ENCODE measurements at places on chromosomes 3 and 15.
A peak's percentile ranks its signal among the peaks of the same experiment; 100 is the strongest.

GRCh38 chr3:171293142-171293782 is 166.9 kb downstream of the TNIK start:
- no peak for DNase-seq

- no peak for DNase-seq
These were observed 2.6 kb downstream of the ATP8B4 start for GRCh38 chr15:50116477-50116876.

DNA sequence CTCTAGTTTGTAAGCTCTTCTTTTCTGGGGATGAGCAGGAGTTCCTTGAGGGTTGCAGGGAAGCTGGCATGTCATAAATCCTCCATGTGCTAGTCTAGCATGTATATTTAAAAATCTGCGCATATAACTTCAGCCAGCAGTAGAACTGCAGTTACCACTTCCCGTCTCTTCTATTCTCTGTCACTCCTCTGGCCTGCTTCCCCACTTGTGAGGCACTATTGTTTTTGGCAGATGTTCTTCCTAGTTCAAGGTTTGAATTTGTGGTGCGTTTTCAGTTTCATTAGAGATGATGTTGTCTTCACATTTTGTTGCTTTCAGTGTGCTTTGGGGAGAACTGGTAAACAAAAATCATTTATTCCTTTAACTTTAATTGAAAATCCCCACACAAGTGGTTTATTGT is 169.1 kb upstream of the ZPLD1 start:
- DNase-seq, result no peak

- no peak for DNase-seq
These were observed 71.2 kb downstream of the ITGA11 start for GRCh38 chr15:68360721-68361120.

- no peak for DNase-seq
These were observed at the start of gene CDCP1 for GRCh38 chr3:45145681-45146614. Gene CDCP1 (minus strand): TSS chr3:45146378. CDS start chr3:45146287, 91 bp downstream.

DNA sequence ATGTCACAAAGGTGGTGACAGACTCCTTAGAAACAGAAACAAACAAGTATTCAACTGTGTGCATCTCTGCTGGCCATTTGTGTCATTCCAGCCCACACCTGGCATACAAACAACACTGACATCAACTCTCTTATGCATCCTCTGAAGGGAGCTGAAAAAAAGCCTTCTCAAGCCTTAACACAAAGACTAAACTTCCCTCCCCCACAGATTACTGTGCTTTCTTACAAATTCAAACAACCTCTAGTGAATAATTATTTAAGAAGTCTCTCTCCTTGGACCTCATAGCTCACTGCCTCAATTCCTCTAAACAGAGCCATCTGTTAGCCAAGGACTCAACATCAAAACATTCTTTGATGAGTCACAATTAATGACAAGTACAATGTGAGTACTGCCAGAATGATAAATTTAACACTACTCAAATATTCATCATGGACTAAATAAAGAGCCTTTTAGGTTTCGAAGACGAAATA is 132.1 kb downstream of the WDR76 start:
- DNase-seq, result no peak

GRCh38 chr3:138270245-138270644 is 59.4 kb downstream of the NME9 start:
- DNase-seq, result no peak

DNA sequence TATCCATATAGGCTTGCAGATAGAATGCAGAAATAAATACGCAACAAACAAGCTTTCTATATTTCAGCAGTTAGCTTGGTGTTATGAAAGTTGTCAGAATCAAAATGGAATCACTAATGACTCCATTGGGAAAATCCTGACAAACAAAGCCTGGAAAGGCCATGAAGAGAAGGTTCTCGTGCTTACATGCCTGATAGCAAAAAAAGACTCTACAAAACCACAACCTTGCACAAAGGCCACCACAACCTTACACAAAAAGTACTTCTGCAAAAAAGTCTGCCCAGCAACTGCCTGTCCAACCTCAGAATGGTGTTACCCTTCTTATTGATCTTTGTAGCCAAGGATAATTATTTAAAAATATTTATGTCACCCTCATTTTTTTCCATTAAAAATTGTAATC is 14.4 kb upstream of the PLSCR1 start:
- no peak for DNase-seq

GRCh38 chr3:140500473-140500872 is 177.4 kb upstream of the TRIM42 start:
- DNase-seq, result no peak

GRCh38 chr15:90799639-90800170 is 68.7 kb upstream of the FURIN start:
- DNase-seq, result no peak

- peak; percentile 32 for DNase-seq
These were observed 38.0 kb downstream of the RAB7A start for GRCh38 chr3:128763967-128764366.

DNA sequence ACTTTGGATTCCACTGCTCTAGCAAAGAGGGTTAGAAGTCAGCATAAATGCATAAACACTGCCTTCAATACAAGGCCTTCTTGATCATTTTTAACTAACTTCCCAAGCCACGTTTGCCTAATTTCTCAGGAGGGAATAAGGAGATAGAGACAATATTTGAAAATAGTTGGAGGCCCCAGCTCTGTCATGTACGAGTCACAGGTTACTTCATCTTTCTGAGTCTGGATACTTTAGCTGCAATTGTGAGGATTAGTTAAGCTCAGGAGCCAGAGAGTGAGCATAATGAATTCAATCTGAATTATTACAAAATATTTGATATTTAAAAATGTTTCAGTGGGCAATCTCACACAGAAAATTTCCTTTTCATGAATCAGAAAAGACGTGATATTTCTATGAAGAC is 298.9 kb downstream of the SHOX2 start:
- no peak for DNase-seq

DNA sequence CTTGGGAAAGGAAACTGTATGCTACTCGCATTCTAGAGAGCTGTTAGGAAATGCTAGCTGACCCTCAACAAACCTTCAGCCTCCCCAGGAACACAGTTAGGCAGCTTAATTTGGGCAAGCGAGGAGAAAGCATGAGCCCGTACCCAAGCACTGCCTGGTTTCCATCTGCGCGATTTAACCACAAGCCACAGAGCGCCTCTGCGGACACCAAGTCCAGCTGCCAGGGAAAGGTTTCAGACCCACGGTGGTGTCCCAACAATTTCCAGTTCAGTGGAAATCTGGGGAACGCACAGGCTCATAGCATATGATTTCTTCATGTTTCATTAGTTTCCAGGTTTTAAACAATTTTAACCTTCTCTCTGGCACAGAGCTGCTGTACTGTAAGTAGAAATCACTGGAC is 617.6 kb downstream of the FHIT start:
- DNase-seq, result no peak

DNA sequence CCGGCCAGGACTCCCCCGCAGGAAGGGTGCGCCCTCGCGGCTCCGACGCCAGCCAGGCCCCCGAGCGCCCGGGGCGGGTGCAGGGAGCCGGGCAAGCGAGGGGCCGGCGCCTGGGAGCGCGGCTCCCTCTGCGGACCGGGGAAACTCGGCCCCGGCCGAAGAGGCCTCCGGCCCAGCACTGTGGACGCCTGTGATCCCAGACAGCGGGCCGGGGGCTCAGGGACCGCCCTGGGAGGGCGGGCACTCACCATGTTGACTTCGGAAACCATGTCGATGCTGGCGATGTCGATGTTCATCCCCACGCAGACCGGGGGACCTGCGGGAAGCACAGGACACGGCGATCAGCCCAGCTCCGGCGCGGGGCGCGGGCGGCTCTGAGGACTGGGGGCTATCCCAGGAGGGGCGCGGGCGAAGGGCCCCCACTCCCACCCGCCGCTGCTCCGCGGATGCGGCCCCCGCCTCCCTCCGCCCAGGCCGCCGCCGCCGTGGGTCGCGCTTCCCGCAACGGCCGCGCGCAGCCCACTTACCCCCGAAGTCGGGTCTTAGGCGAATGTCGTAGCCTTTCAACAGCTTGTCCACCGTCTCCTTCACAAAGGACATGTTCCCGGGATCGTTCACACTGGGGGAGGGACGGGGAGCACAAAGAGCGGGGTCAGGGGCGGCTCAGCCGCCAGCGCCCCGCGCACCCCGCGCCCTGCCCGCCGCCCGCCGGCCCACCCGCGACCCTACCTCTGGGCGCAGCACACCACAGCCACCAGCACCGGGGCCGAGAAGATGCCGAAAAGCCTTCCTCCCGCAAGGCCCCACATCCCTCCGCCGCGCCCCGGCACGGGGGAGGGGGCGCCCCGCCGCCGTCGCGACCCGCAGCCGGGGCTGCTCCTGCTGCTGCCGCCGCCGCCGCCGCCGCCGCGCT is at the start of gene GABRB3:
Gene GABRB3 (minus strand): TSS at position 913 of the 913 bp plus-strand sequence.
- DNase-seq, result no peak

- DNase-seq, result no peak
These were observed 12.9 kb downstream of the ISL2 start for GRCh38 chr15:76349301-76350070.

- DNase-seq, result no peak
These were observed 27.6 kb upstream of the UBE2E2 start for GRCh38 chr3:23175341-23176083.

DNA sequence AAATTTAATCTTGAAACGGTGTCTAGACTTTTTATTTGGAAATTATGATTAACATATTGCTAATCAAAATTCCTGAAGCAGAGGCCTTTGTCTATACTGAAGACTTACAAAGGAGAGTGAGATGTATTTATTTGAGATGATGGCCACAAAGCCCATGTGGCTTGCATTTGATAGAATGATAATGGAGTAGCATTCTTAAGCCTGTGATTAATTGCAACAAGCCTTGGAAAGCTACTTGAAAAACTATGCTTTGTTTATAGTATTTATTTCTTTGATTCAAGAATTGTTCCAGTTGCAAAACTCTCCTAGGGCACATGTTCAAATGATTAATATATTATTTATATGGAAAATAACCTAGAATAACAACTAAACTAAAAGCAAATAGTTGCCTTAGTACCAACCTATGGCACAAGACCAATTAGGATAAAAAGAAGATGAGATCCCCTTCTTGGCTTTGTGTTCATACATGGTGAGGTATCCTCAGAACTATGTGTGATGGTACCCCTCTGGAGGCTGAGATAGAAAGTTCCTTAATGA is 244.1 kb upstream of the TBL1XR1 start:
- no peak for DNase-seq

DNA sequence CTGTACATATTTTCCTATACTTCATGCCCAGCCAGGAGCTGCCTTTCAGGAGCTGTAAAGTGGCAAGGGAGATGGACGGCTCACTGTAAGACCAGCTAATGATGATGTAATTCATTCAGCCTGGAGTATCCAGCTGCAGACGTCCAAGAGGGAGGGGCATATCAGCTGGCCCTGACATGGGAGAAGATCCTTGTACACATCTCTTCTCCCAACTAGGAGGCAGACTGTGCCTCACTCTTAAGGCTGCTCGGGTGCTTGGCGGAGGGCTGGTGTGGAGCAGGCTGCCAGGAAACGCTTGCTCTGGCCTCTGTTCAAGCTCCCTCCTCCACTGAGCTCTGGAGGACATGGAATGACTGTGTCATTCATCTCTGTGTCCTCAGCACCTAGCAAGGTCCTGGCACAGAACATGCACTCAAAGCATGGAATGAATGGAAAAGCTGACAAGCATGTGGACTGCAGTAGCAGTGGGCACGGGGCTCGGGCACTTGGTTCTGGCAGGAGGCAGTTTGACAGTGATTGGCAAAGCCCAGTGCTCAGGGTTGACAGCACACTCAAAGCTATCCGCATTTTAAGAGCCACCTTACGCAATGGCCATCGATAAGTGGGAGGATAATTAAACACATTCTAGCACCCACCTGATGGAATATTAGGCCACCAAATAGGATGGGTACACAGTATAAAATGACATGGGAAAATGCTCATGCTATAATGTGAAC is 72.4 kb downstream of the TBC1D2B start:
- no peak for DNase-seq

GRCh38 chr3:135513106-135514059 is 452.1 kb upstream of the PPP2R3A start:
- DNase-seq, result no peak

- no peak for DNase-seq
These were observed 1.7 kb downstream of the GLYCTK start for GRCh38 chr3:52289338-52289746.

DNA sequence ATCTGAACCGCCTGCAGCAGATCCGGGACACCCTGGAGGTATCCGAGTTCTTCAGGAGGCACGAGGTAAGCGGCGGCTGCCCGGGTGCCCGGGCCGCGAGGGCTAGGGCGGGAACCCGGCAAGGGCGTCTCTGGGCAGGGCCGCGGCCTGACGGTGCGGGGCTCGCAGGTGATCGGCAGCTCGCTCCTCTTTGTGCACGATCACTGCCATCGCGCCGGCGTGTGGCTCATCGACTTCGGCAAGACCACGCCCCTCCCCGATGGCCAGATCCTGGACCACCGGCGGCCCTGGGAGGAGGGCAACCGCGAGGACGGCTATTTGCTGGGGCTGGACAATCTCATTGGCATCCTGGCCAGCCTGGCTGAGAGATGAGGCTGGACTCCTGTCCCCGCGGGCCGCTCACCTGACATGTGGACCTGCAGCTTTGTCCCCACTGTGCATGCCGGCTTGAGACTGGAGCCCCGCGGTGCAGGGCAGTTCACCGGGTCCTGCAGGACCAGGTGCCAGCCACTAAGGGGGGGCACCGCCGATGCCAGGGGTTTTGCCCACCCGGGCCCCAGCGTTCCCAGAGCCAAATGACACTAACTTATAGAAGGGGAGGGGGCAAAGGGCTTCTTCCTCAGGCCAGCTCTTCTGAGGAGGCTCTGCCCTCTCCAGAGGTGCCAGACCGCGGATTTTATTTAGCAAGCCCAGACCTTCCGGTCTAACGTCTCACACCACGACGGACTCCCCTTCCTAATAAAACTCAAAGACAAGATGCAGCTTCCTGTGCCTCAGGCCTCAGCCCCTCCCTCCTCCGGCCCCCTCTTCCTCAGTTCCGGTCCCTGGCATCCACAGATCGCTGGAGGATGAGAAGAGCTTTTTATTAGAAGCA is 9.4 kb downstream of the ITPKA start:
- DNase-seq, result no peak

GRCh38 chr15:44096596-44096995 is 98.5 kb downstream of the FRMD5 start:
- no peak for DNase-seq

- peak; percentile 13 for DNase-seq
These were observed 407.3 kb upstream of the ONECUT1 start for GRCh38 chr15:53197426-53197839.

DNA sequence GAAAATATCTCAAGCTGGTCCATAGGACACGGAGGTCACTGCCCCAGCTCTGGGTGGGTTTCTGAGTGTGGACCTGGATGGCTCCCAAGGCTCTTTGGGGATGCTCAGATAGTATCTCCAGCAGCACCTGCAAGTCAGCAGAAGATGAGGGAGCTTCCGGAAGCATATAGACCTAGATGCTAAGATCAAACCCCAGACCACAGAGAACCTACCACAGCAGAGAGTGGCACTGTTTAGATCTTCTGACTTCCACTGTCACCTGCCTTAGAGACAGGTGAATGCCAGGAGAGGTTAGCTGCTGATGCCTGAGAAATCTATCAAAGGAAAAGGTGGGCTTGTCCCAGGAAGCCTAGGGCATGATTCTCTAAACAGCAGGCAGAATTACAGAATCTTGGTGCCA is 105.7 kb upstream of the TRPM1 start:
- no peak for DNase-seq

DNA sequence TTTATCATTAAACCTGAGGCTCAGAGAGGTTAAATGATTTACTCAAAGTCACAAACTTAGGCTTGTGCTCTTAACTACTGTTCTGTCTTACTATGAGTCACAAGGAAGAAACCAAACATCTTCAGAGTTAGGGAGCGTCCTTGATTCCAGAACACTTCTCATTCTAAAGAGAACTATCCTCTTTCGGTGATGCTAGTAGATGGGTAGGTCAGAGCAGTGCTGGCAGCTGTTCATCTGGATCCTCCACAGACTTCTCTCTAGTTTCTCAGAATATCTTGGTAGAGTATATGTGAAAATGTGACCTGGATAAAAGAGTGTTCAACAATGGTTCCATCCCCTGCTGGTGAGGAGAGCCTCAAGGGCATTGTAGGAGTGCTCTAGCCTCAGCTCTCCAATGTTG is 3.3 kb downstream of the ARL6IP5 start:
- DNase-seq, result no peak
